Effector memory CD4-positive, alpha-beta T cell (primary cell): ENCODE measurements at places on chromosomes 13 and 19.

GRCh38 chr13:59979589-59979988 is 184.1 kb downstream of the DIAPH3 start:
- DNase-seq: no peak

DNA sequence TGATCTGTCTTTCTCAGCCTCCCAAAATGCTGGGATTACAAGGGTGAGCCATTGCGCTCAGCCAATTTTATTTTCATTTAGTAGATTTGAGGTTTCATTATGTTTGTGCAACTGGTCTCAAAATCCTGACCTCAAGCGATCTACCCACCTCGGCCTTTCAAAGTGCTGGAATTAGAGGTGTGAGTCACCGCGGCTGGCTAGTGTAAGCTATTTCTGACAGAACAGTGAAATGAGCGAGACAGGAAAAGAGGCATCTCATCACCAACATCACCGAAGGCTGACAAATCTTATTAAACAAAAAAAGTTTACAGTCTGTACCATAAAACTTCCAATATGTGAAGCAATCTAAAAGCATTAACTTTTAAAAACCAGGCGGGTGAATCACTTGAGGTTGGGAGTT is 12.2 kb upstream of the ZNF888 start:
- no peak for DNase-seq

DNA sequence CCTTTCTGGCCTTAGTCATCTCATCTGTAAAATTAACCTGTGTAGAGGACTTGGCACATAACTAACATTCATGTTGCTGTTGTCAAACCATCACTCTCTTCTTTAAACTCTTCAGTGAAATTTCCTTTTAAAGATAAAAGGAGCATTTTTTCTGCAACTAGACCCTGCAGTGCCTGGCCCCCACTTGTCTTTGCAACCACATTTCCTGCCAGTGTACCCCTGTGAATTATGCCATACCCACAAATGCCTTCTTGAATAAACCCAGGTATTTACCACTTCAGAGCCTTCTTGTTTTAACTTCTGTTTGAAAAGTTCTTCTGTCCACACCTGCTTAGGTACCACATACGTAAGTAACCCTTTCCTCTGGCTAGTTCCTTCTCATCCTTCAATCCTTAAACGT is 118.8 kb downstream of the CDK8 start:
- no peak for DNase-seq

- DNase-seq: no peak
Measured at GRCh38 chr13:49953560-49953959, 17.4 kb upstream of the SPRYD7 start.

GRCh38 chr13:111040830-111041229 is 74.3 kb upstream of the ARHGEF7 start:
- DNase-seq: no peak

DNA sequence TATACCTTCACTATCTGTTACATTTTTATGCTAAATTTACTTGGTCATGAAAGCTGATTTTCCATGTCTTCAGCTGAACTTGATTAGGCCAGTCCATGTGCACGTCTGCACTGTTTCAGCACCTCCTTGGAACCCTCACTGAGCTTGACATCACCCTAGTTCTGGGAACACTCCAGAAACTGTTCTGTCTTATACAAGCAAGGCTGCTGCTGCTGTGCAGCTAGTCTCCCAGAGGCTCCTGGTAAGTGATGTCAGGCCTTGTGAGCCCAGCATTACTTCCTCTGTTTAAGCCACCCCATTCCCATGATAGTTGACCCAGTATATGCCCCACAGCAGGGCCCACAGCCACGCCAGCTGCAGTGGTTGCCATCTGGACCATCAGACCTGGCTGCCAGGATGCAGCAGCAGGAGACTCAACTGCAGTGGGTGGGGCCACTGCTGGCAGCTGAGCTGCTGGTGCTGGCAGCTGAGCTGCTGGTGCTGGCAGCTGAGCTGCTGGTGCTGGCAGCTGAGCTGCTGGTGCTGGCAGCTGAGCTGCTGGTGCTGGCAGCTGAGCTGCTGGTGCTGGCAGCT is 90.5 kb upstream of the AKAP11 start:
- DNase-seq: no peak

DNA sequence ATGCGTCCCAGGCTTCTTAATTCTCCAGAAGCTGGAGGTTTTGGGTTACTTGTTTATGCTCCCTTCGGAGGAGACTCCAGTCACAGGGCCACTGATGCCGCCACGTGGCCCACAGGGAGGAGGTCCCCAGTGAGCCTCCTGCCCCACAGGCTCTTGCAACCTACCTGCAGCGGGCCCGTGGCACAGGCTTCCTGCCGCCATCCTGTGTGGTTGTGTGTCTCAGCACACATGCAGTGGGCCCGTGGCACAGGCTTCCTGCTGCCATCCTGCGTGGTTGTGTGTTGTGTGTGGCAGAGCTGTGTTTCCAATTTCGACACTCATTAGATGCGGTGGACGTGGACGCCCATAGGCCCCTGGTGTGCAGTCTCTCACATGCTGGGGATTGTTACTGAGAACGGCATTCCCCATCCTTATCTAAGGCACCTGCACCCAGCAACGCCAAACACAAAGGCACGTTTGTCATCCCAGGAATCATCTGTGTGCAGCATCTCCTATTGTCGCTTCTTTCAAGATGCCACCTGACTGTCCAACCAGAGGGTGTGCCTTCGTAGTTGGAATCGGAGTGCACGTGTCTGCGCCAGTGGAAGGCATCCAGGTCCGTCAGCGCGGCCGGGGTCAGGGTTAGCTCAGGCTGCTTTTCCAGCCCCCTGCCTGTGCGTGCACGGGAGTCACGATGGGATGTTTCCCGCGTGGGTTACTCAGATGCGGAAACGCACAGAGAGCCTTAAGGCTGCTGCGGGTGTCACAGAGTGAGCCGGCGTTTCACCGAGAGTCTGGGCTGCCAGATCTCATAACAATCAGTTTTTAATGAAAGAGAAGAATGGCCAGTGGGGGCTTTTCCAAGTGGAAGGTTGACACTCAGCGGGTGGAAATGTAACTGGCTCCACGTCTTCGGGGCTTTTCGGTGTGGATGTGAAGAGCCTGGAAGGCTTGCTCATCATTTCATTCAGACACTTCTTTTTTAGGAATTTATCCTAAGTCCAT is 119.8 kb downstream of the ATP11A start:
- no peak for DNase-seq

- no peak for DNase-seq
Measured at GRCh38 chr13:20105161-20105689, 55.6 kb downstream of the GJA3 start.

DNA sequence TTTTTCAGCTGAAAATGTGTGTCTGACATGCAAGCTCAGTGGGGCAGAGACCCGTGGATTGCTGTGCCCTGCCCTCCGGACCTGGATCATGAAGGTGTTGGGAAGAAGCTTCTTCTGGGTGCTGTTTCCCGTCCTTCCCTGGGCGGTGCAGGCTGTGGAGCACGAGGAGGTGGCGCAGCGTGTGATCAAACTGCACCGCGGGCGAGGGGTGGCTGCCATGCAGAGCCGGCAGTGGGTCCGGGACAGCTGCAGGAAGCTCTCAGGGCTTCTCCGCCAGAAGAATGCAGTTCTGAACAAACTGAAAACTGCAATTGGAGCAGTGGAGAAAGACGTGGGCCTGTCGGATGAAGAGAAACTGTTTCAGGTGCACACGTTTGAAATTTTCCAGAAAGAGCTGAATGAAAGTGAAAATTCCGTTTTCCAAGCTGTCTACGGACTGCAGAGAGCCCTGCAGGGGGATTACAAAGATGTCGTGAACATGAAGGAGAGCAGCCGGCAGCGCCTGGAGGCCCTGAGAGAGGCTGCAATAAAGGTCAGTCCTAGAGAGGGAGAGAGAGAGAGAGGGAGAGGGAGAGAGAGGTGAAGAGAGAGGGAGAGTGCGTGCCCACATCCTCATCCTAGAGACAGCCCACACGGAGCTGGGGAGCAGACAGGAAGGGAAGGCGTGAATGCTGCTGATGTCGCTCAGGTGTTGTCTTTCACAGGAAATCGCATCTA is 5.1 kb upstream of the DCUN1D2 start:
- no peak for DNase-seq

- DNase-seq: peak; percentile 4
Measured at GRCh38 chr19:41746593-41747227, 8.6 kb upstream of the CEACAM6 start.

- no peak for DNase-seq
Measured at GRCh38 chr19:28727480-28728159, 485.3 kb downstream of the UQCRFS1 start.

DNA sequence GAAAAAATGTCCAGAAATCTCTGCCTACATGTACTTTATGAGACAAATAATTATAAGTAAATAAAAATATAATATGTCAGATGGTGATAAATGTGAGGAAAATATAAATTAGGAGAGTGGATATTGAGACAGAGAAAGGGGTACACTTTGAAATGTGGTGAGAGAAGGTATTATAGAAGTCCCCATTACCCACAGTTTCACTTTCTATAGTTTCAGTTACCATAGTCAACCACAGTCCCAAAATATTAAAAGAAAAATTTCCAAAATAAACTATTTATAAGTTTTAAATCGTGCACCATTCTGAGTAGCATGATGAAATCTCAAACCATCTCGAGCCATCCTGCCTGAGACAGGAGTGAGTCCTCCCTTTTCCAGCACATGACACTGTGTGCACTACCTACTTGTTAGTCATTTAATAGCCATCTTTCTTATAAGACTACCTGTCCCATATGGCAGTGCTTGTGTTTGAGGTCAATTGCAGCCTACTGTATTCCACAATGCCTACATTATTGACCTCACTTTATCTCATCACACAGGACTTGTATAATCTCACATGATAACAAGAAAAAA is 653.7 kb downstream of the DACH1 start:
- DNase-seq: no peak
